ENCODE measurements at places on chromosomes 16 and 17. TPM values are rescaled to one million over a fixed set of nuclear protein-coding genes. Genes with fewer than 3 reads are reported as not detected.
A peak's percentile ranks its signal among the peaks of the same experiment; 100 is the strongest.

DNA sequence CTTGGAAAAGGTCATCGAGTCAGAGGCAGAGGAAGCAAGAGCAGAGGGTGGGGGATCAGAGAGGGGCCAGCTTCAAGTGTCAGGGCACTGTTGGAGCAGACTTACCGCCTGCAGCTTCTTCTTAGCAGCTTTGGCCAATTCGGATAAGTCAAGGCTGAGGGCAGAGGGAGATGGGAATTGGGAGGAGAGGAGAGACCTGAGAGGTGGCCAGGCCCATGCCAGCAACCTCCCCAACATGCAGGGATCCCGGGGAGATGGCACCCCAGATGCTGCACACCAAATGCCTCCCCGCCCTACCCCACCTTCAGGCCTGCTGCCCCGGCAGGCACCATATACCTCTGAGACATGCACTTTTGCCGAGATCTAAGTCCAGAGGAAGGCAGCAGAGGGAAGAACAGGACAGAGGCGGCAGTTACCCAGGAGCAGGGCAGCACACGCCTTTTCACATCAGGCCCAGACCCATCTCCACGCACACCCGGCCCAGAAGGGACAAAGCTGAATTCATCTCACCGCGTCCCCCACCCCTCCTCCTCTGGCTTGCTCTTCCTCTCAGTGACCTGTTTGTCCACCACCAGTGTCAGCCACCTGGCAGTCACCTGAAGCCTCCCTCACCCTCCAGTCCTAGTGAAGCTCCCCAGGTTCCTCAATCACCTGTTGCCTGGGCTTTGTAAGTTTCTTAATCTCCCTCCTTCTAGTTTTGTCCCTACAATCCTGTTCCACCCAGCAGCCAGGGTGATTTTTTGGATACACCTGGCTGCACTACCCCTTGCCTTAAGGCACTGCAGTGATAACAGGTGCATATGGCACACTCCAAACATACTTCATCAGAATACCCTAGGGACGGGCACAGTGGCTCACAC lies 10.4 kb downstream of the TP53I13 start:
- peaks cover 12% of the 10 kb centered on the region for H3K36me3 ChIP-seq
- H3K27ac ChIP-seq: peak overlapping the region; percentile 5
- no peak for DNase-seq
- no peak overlapping the region for H3K4me3 ChIP-seq
- no peaks in the 10 kb centered on the region for H3K27me3 ChIP-seq

GRCh38 chr16:85995541-85996423 lies 96.8 kb downstream of the IRF8 start:
- H3K36me3 ChIP-seq: no peaks in the 10 kb centered on the region
- no peak for DNase-seq
- peaks cover 30% of the 10 kb centered on the region for H3K4me1 ChIP-seq
- peak overlapping the region; percentile 61 for H3K4me3 ChIP-seq

GRCh38 chr17:34502426-34502825 lies 77.0 kb upstream of the TMEM132E start:
- no peak for DNase-seq
- H3K36me3 ChIP-seq: no peaks in the 10 kb centered on the region
- H3K27me3 ChIP-seq: peaks cover 11% of the 10 kb centered on the region
- H3K4me1 ChIP-seq: peaks cover 8% of the 10 kb centered on the region
- no peak overlapping the region for H3K27ac ChIP-seq

DNA sequence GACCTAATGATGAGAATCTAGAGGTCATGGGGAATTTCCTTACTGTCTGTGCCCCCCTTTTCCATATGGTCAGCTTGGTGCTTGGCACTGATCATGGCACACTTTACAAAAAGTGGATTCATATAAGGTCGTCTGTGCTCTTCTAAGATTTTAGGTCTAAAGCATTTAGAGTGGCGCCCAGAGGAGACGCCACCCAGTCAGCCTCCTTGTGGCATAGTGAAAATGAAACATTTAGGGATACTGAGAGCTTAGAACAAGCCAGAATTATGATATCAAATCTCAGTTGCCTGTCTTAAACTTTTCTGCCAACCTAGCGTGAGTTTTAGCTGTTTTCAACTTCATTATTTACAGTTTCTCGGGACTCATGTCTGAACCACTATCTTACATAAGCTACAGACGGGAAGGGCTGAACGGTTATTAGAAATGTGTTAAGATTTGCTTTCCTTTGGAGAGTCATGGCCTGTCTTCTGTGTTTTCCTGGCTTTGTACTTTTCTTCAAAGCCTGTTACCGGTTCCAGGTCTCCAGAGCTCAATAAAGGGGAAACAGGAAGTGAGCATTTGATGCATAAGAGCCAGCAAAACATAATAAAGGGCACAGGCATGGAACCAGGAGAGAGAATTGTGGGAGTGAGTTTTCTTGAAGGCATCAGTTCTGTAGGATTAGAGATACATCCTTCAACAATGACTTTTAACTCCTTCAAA lies 13.7 kb downstream of the ZNRF1 start:
- no peaks in the 10 kb centered on the region for H3K27me3 ChIP-seq
- peaks cover 3% of the 10 kb centered on the region for H3K36me3 ChIP-seq
- no peak overlapping the region for H3K4me3 ChIP-seq
- no peak overlapping the region for H3K27ac ChIP-seq
- H3K4me1 ChIP-seq: peaks cover 8% of the 10 kb centered on the region
- no peak for DNase-seq

GRCh38 chr17:43142153-43142552 lies 17.0 kb upstream of the BRCA1 start:
- H3K27me3 ChIP-seq: no peaks in the 10 kb centered on the region
- H3K36me3 ChIP-seq: peaks cover 5% of the 10 kb centered on the region
- no peak overlapping the region for H3K27ac ChIP-seq
- no peak for DNase-seq
- peaks cover 1% of the 10 kb centered on the region for H3K4me1 ChIP-seq
- H3K4me3 ChIP-seq: no peak overlapping the region

- H3K4me3 ChIP-seq: peak overlapping the region; percentile 12
- no peak overlapping the region for H3K27ac ChIP-seq
- H3K27me3 ChIP-seq: no peaks in the 10 kb centered on the region
- no peak for DNase-seq
- peaks cover 15% of the 10 kb centered on the region for H3K36me3 ChIP-seq
- peaks cover 19% of the 10 kb centered on the region for H3K4me1 ChIP-seq
These were observed 36.5 kb downstream of the CACNG1 start for GRCh38 chr17:67080804-67081203.

DNA sequence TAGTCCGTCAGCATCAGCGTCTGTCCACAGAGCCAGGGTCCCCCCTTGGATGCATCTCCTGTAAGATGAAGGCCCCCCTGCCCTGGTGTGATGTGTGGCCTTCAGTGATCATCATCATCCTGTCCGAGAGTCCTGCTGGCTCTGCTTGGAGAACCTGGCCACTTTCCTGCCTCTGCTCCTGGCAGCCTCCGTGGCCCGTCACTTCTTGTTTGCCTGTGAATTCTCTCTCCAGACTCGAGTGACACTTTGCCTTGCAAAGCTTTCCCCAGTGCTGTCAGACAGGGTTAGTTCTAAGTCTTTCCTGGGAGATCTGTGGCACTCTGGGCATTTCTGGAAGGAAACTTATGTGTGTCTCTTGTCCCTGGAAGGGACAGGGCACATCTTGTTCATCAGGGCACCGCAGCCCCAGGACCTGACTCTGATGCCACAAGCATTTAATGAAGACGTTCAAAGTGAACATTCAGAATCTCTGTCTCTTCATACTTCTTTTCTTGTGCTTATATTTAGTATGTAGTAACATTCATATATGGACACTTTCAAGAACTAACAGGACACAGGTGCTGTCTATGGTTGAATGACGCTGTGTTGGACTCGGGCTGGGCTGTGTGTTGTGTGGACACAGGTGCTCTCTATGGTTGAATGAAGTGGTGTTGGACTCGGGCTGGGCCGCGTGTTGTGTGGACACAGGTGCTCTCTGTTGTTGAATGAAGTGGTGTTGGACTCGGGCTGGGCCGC lies 68.5 kb downstream of the RPTOR start:
- no peaks in the 10 kb centered on the region for H3K27me3 ChIP-seq
- no peak for DNase-seq
- peak overlapping the region; percentile 46 for H3K27ac ChIP-seq

DNA sequence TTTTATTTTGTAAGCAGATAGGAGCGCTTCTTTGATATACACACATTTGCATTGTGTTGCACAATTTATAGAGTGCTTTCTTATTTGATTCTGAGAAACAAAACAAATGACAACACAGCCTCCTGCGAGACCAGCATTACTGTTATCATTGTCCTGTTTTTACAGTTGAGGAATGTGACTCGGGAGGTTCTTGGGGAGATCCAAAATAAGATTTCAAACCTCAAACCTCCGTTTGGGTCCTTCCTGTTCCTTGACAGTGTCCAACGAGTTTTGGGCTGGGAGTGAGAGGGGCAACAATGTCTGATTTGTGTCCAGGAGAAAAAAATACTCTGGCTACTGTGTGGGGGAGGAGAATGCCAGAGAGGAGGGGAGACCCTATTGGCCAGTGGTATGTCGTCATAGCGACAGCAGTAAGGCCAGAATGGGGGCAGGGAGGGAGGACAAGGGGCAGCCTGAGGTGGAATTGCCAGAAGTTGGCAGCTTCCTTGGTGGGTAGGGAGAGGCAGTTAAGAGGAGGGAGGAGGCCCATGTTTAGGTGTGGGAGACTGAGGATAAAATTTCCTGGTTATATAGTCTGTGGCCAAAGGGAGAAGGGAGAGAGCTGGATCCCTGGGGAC lies 45.5 kb downstream of the TMEM132E start:
- no peak for DNase-seq
- H3K27me3 ChIP-seq: peaks cover 49% of the 10 kb centered on the region
- H3K4me1 ChIP-seq: no peaks in the 10 kb centered on the region
- no peak overlapping the region for H3K4me3 ChIP-seq
- no peak overlapping the region for H3K27ac ChIP-seq
- no peaks in the 10 kb centered on the region for H3K36me3 ChIP-seq

DNA sequence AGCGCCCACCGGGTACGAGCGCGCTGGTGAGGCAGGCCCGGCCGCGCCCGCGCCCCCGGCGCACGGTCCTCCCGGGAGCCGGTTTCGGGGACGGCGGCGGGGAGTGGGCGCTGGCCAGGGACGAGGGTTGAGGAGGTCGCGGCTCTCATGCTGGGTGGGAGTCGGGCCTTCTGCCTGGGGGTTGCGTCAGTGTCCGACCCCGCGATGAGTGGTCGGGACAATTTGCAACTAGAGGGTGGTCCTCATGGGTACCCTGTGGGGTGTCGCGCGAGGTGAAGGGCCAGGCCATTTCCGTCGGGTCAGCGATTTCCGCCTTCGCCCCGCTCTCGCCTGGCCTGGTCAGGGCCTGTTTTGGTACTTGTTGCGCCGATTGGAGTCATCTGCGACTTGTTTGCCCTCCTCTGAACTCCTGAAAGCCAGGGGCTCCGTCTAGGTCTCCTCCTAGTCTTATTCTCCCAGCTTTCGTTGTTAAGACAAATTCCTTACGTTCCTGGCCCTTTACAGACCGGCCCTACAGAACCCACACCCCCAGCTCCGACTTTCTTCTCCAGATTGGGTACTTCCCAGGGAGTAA lies 14.9 kb downstream of the NAA60 start:
- H3K4me1 ChIP-seq: peaks cover 39% of the 10 kb centered on the region
- no peak for DNase-seq
- no peaks in the 10 kb centered on the region for H3K36me3 ChIP-seq
- peak overlapping the region; percentile 91 for H3K27ac ChIP-seq

- no peak overlapping the region for H3K27ac ChIP-seq
- DNase-seq: no peak
- H3K27me3 ChIP-seq: peaks cover 16% of the 10 kb centered on the region
- H3K36me3 ChIP-seq: no peaks in the 10 kb centered on the region
- H3K4me3 ChIP-seq: no peak overlapping the region
These were observed 17.6 kb upstream of the CBX2 start for GRCh38 chr17:79760197-79760906.

- H3K27ac ChIP-seq: peak overlapping the region; percentile 81
- H3K27me3 ChIP-seq: peaks cover 4% of the 10 kb centered on the region
- peaks cover 63% of the 10 kb centered on the region for H3K4me1 ChIP-seq
- DNase-seq: peak; percentile 31
These were observed 2.4 kb upstream of the ITGAX start for GRCh38 chr16:31352376-31353115.

DNA sequence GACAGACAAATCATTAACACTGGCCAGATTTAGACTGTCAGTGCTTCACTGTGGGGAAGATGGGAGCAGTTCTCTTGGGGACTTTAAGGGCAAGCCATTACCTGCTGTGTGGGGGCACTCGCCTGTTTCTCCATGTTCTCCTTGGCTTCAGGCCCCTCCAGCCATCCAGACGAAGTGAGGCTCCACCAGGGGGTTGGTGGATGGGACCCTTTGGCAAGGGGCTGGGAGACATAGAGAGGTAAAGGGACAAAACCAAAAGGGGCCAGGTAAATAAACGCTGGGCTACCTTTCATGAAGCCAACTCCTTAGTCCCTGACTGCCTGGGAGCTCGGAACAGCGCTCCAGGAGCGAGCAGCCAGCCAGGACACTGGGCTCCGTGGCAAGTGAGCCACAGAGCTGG lies 14.0 kb downstream of the TBX4 start:
- H3K4me3 ChIP-seq: no peak overlapping the region
- H3K4me1 ChIP-seq: peaks cover 10% of the 10 kb centered on the region

DNA sequence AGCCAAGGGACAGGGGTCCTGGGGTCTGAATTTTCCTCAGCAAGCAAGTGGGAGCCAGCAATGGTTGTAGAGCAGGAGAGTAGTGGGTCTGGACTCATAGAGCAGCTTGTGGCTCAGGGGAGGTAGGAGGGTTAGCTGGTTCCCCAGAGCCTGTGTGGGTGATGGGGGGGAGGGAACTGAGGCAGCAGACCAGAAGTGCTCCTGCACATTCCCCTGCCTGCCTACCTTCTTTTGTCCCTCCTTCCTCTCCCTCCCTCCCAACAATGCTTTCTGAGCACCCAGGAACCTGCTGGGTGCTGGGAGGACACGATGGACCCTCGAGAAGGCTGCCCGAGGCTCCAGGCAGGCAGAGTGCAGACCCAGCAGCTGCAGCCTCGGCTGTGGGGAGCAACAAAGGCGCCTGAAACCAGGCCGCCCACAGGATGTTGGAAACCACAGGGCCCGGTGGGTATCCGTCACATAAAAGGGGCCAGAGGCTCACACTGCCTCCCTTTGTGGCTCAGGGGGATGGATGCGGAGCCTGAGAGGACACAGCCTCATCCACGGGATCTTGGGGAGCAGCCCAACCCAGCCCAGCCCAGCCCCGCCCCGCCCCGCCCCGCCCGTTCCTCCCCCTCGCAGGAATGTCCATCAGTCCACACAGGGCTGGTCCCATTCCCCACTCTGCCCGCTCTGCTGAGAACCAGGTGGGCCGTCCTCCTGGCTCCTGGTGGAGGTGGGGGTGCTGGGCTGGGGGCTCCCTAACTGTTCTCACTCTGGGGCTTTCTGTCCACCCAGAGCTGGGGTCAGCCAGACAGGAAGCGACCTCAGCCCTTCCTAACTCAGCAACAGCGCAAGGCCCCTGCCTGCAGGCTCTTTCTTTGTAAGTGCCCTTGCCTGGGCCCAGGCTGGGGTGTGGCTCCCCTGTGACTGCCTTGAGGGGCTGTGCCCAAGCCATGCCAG lies 1.7 kb upstream of the NLRC3 start:
- DNase-seq: peak; percentile 87
- peaks cover 17% of the 10 kb centered on the region for H3K36me3 ChIP-seq
- H3K4me1 ChIP-seq: peaks cover 28% of the 10 kb centered on the region
- peak overlapping the region; percentile 96 for H3K27ac ChIP-seq
- H3K27me3 ChIP-seq: no peaks in the 10 kb centered on the region

GRCh38 chr16:26177438-26177837 lies 485.7 kb downstream of the HS3ST4 start:
- peaks cover 3% of the 10 kb centered on the region for H3K27me3 ChIP-seq
- no peak overlapping the region for H3K27ac ChIP-seq
- H3K4me3 ChIP-seq: no peak overlapping the region
- DNase-seq: no peak
- H3K4me1 ChIP-seq: no peaks in the 10 kb centered on the region

The DNAH3 gene
- total RNA-seq: not detected

The TNP2 gene
- total RNA-seq: not detected

The CCL17 gene
- not detected for total RNA-seq

The CDRT15L2 gene
- not detected for total RNA-seq

The RDM1 gene
- 25.0 TPM for total RNA-seq

The CASKIN1 gene
- 1.1 TPM for total RNA-seq

The NHLRC4 gene
- total RNA-seq: 3.0 TPM

The RILP gene
- 8.2 TPM for total RNA-seq

The SPN gene
- total RNA-seq: 255 TPM

The GLIS2 gene
- total RNA-seq: 0.14 TPM

The CPPED1 gene
- 7.8 TPM for total RNA-seq
